ENCODE measurements at places on chromosomes 5 and 9. TPM values are rescaled to one million over a fixed set of nuclear protein-coding genes. Genes with fewer than 3 reads are reported as not detected.

The SQSTM1 gene
- total RNA-seq: 68.3 TPM

The ZNF300 gene
- not detected for total RNA-seq

The CCL27 gene
- total RNA-seq: 0.68 TPM

The TTC23L gene
- total RNA-seq: 1.4 TPM

The WDR31 gene
- total RNA-seq: 1.4 TPM

- DNase-seq: no peak
Observed at GRCh38 chr5:81949462-81949861, 22.4 kb upstream of the ATG10 start.

DNA sequence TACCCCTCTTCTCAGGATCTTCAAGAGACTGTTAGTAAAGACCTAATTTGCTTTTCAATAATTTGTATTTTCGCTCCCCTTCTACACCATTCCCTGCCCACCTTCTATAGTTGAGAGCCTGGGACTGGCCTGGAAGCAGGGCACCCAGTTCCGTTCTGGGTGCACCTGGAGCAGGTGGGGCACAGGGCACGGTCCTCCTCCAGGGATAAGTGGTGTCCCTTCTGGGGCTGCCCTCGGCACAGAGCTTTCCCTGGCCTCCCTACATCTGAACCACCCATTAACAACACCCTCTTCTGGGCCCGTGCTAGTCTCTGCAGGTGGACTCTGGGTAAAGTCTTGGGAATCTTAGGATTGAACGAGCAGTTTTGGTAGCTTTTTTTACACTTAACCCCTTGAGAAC lies 92.8 kb upstream of the PANK3 start:
- no peak for DNase-seq

- no peak for DNase-seq
Observed at GRCh38 chr9:8278048-8278447, 478.5 kb upstream of the DMAC1 start.

- no peak for DNase-seq
Observed at GRCh38 chr9:70883056-70883455, 238.4 kb downstream of the TRPM3 start.

DNA sequence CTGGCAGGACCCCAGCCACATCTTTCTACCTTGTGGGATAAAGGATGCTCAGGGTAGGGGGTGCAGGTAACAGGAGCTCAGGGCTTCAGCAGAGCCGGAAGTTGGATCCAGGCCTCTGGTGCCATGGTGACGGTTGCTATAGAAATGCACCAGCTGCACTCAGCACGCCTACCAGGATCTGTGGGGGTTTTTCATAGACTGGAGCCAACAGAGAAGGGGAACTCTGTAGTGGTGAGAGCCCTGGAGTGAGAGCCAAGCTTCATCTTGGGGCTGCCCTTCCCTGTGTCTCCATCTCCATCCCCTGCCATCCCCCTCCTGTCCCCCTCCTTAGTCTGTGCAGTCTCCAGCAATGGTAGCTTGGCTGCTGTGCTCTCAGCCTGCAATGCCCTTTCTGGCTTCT lies 27.5 kb upstream of the BOD1 start:
- peak; percentile 86 for DNase-seq

DNA sequence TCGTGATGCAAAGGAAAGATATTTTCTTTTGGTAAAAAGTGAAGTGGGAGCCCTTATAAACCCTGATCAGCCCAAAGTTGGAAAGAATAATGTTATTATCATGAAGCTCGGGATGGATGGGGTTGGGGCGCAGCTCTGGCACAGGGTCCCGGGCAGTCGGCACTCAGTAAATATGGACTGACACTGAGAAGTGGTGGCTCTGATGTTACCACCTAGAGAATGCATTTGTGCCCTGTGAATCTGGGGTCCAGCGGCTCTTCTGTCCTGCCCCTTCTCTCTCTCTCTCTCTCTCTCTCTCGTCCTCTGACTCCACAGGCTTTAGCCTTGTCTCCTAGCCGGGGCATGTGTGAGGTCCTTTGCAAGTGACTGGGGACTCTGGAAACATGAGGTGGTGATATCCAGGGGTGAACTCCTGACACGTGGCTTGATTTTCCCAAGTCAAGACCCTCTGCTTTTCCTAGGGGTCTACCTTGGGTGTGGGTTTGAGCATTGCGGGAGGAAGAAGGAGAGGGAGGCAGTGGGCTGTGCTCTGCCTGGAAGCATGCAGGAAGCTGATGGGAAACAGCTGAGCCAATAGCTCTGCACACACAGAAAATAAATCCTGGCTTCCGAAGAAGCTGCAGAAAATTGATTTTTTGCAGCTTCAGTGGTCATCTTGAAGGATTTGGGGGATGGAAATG lies 162.7 kb downstream of the MACROH2A1 start:
- no peak for DNase-seq

- no peak for DNase-seq
Observed at GRCh38 chr9:3553076-3553765, 27.4 kb upstream of the RFX3 start.

- DNase-seq: no peak
Observed at GRCh38 chr9:3936520-3937235, 363.2 kb downstream of the GLIS3 start.

- DNase-seq: no peak
Observed at GRCh38 chr5:33891788-33892619, at the start of gene ADAMTS12. Gene ADAMTS12, minus strand, starts transcription at chr5:33891990. Its CDS starts 134 bp downstream, at chr5:33891856.

DNA sequence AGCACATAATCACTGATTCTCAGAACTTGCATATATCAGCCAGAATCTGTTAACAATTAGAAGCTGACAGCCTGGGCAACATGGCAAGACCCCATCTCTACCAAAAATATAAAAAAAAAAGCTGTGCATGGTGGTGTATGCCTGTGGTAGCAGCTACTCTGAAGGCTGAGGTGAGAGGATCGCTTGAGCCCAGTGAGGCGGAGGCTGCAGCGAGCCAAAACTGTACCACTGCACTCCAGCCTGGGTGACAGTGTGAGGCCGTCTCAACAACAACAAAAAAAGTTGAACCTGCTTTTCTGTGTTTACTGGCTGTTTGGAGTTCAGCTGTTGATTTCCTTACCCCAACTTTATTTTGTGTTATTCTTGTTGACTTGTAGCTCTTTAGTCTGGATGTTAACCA lies 66.8 kb downstream of the GOLPH3 start:
- DNase-seq: no peak

DNA sequence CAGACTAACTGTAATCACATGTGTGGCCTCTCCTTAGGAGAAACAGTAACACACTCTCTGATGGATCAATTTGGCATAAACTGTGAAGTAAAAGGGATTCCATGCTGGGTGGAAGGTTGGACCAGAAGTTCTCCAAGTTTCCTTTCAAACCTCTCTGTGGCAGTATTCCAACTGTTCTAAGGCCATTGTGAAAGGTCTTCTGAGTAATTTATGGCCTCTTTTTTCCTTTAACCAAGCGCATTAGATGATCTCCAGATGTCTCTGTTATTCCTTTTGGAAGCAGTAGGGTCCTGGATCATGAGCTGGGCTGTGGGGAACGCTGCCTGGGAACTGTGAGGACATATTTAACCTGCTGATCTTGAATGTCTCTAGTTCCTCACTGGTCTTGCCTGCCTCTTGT lies 80.6 kb upstream of the IL6ST start:
- no peak for DNase-seq

- DNase-seq: no peak
Observed at GRCh38 chr5:180141068-180141660, 67.8 kb downstream of the RASGEF1C start.

DNA sequence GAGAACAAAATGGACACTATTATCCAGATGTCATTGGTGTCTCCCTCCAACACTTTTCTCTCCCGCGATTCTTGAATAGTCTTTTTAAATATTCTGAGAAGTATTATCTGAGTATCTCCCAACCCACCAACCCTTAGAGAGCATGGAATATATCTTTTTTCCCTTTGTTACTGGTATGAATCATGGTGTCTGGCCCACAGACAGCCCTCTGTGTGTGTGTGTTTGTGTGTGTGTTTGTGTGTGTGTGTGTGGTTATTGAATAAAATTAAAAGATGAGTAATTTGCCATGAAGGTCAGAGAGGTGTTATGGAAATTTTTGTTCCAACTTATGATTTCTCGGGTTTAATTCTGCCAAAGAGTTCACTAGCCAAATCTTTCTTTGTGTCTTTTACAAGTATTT lies 47.7 kb downstream of the CAMK4 start:
- DNase-seq: no peak
